ENCODE measurements at places on chromosomes 3 and 15.

DNA sequence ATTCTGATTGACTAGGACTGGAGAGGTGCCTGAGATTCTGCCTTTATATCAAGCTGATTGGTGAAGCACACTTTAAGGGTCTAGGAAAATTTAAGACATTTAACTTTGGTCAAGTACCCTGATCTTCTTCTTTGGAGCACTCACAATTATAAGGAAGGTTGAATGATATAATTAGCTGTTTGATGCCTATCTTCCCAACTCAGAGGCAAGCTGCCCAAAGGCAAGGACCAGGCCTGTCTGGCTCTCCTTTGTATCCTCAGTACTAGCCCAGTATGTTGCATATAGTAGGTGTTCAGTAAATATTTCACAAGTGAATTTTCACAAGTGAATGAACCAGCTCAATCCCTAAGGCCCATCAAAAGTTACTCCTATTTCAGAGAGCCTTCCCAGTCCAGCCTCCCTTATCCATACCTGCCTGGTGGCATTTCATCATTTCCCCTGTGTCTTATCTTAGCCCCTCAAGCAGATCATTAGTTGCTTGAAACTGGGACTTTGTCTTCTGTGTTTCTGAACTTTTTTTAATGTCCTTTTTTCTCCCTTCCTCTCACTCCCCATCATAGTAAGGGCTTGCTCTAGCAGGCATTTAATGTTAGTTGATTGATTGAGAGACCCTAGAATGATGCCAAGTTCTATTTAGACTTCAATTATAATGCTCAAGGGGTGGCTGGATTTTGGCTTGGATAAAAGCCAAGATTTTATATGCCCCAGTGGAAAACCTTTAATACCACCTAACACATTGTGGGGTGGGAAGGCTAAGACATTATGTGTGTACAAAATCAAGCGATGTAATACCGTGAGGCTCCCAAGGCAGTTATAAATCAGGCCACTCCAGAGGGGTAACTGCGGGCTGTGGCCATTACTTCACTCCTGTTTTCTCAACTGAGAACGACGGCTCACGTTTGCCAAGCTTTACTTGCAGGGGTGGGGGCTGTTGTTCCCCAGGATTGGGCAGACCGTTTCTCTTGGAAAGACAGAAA is 43.2 kb upstream of the BOC start:
- no peak for DNase-seq

DNA sequence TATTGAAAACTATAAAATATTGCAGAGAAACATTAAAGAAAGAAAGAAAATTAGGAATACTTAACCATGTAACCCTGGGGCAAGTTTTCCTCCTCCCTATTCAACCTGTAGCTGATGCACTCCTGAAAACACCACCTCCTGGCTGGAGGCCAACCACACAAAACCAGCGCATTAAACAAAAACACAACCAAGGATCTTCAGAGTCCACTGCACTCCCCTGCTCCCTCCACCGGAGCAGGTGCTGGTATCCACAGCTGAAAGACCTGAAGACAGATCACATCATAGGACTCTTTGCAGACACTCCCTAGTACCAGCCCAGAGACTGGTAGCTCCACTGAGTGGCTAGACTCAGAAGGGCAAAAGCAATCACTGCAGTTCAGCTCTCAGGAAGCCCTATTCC is 13.6 kb upstream of the ADAMTS17 start:
- DNase-seq = no peak

- no peak for DNase-seq
Measured at GRCh38 chr3:116808725-116809124, 99.1 kb downstream of the TUSC7 start.

GRCh38 chr3:58383904-58384303 is 49.7 kb downstream of the PDHB start:
- no peak for DNase-seq

DNA sequence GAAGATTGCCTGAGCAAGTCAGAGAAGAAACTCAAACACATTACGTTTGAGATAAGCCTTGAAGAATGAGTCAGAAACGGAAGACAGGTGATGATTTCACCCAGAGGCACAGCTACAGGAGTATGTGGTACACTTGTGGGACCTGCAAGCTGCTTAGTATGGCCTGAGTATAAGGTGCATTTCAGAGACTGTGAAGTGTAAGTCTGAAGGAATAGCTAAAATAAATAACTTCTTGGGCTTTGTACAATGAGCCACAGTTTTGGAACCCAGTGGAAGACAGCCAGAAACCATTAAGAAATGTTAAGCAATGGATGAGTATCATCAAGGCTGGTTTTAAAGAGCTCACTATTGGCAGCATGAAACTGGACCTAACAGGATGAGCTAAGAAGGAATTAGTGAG is 826.2 kb downstream of the ROBO1 start:
- no peak for DNase-seq

GRCh38 chr3:190621927-190622326 is 108.0 kb downstream of the IL1RAP start:
- no peak for DNase-seq

DNA sequence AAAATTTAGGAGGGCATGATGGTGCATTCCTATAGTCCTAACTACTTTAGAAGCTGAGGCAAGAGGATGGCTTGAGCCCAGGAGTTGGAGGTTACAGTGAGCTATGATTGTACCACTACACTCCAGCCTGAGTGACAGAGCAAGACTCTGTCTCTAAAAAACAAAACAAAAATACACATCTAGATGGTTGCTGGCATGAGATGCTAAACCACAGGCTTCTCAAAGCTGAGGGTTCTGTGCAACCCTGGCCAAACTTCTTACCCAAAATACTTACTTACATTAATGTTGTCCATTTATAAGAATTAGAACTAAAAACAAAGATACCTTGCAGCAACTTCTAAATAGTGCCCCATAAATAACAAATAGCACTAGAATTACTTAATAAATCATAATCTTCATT is 14.3 kb upstream of the ARHGEF3 start:
- no peak for DNase-seq

DNA sequence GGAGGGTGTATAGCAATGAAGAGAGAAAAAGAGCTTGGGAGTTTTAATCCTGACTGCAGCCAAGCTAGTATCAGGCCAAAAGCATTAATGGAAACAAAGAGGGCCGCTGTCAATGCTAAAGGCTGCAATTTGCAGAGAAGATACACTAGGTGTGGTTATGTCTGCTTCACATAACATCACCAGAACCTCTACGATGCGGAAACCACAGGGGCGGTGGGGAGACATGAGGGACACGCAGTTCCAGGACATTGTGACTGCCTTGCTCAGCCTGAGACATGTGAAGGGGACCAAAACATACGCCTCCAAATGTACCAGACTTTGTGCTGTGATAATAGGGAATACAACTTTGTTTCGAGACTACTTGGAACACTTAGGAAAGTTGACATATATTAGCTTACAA is 88.4 kb downstream of the APBA2 start:
- peak; percentile 48 for DNase-seq
